ENCODE measurements at places on chromosomes 3 and 15. TPM values are rescaled to one million over a fixed set of nuclear protein-coding genes. Genes with fewer than 3 reads are reported as not detected.

GOLGA8J gene
- not detected for total RNA-seq

IL5RA gene
- not detected for total RNA-seq

TICRR gene
- total RNA-seq = under 0.01 TPM

SLC25A26 gene
- 31.8 TPM for total RNA-seq

IQCF5 gene
- total RNA-seq = not detected

GP5 gene
- under 0.01 TPM for total RNA-seq

KCTD6 gene
- total RNA-seq = 8.3 TPM

POMGNT2 gene
- 10.9 TPM for total RNA-seq

RAB6B gene
- total RNA-seq = 0.64 TPM

RAD51 gene
- 0.28 TPM for total RNA-seq

WNT5A gene
- 11.9 TPM for total RNA-seq

SLC7A14 gene
- total RNA-seq = under 0.01 TPM

ITIH1 gene
- total RNA-seq = not detected

XCR1 gene
- total RNA-seq = not detected

SPSB4 gene
- total RNA-seq = 0.34 TPM

CLSTN2 gene
- total RNA-seq = under 0.01 TPM

FES gene
- total RNA-seq = 0.34 TPM

SV2B gene
- total RNA-seq = 0.50 TPM

GRIP2 gene
- total RNA-seq = 0.07 TPM

SEMA4B gene
- 117 TPM for total RNA-seq
